Right atrium auricular region (tissue), 2 donors: ENCODE measurements at places on chromosomes 16 and 17. TPM values are rescaled to one million over a fixed set of nuclear protein-coding genes. Genes with fewer than 3 reads are reported as not detected.

C17orf107 gene
- 1.7 TPM for total RNA-seq

DOC2A gene
- not detected for total RNA-seq

SDR42E2 gene
- total RNA-seq = not detected

MYH3 gene
- total RNA-seq = 0.22 TPM

CRK gene
- total RNA-seq = 49.8 TPM

NOTUM gene
- total RNA-seq = not detected

CES2 gene
- 33.1 TPM for total RNA-seq

ADAD2 gene
- not detected for total RNA-seq
